Brain (organoid and tissue), 16 donors: ENCODE measurements at places on chromosomes 16 and 17. TPM values are rescaled to one million over a fixed set of nuclear protein-coding genes. Genes with fewer than 3 reads are reported as not detected.

COX6A2 gene
- 1.8 TPM for polyA plus RNA-seq

TPSD1 gene
- polyA plus RNA-seq = not detected

RPUSD1 gene
- polyA plus RNA-seq = 29.5 TPM

INTS2 gene
- 3.9 TPM for polyA plus RNA-seq

EFNB3 gene
- polyA plus RNA-seq = 54.0 TPM

LAT gene
- 4.1 TPM for polyA plus RNA-seq

RHBDF1 gene
- 4.7 TPM for polyA plus RNA-seq

CENPT gene
- polyA plus RNA-seq = 23.9 TPM
